ENCODE measurements at places on chromosomes 4 and X. TPM values are rescaled to one million over a fixed set of nuclear protein-coding genes. Genes with fewer than 3 reads are reported as not detected.

DNA sequence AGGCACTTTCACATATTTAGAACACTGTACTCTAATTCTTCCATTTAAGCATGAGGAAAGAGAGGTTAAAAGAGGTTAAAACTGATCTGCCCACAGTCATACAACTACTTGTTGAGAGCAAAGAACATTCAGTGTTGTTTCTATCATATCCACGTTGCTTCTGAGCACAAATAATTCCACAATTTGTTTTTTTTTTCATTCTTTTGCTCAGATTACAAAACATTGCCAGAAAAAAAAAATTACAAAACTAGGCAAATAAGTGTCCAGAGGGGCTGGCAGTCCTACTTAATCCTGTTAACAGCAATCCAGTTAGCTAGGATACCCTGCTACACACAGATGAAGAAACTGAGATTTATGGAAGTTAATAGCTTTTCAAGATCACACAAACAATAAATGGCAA, 6.3 kb upstream of the USP53 start:
- no peak overlapping the region for H3K27ac ChIP-seq
- DNase-seq, result no peak
- H3K4me1 ChIP-seq, result peaks cover 15% of the 10 kb centered on the region
- H3K36me3 ChIP-seq, result no peaks in the 10 kb centered on the region
- H3K27me3 ChIP-seq, result peaks cover 12% of the 10 kb centered on the region
- no peak overlapping the region for H3K4me3 ChIP-seq

The CT83 gene
- total RNA-seq, result not detected

The RAB41 gene
- not detected for total RNA-seq

DNA sequence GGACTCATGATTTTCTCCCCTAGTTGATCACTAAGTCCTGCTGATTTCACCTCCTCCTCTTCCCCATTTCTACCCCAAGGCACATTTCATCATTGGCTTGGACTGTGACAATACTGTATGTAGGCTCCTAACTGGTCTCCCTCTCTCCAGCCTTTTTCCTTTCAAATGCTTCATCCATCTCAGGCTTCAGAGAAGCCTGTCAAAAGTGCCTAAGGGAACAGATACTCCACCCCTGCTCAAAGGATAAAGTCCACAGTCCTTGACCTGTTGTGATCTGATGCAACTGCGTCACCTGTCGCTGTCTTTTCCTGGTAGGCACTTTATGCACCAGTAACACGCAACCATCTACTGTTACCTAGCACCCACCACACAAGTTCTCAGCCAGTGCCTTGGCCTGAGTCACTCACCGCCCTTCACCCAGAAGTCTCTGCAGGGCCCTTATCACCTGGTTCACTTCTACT, 12.8 kb downstream of the SCARB2 start:
- H3K4me3 ChIP-seq, result no peak overlapping the region
- H3K27ac ChIP-seq, result no peak overlapping the region
- DNase-seq, result no peak
- H3K36me3 ChIP-seq, result peaks cover 2% of the 10 kb centered on the region
- peaks cover 35% of the 10 kb centered on the region for H3K4me1 ChIP-seq

DNA sequence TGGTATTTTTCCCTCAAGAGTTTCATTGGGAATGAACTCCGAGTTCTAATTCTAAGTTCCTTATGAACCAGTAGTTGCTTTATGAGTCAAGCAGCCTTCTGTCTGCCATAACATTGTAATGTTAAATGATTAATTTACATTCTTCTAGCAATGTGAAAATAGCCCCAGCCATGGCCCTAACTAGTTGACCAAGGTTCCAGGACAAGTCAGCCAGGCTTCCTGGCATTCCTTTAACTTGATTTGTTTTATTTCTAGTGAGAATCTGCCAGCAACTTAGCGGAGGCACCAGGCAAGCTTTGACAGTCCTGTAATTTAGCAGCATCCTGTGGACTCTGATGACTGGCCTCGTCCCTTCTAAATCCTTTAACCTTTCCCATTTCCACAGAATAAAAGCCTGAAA, 69.0 kb downstream of the GLRA2 start:
- H3K36me3 ChIP-seq, result no peaks in the 10 kb centered on the region
- no peak overlapping the region for H3K4me3 ChIP-seq
- no peaks in the 10 kb centered on the region for H3K27me3 ChIP-seq
- no peak for DNase-seq

DNA sequence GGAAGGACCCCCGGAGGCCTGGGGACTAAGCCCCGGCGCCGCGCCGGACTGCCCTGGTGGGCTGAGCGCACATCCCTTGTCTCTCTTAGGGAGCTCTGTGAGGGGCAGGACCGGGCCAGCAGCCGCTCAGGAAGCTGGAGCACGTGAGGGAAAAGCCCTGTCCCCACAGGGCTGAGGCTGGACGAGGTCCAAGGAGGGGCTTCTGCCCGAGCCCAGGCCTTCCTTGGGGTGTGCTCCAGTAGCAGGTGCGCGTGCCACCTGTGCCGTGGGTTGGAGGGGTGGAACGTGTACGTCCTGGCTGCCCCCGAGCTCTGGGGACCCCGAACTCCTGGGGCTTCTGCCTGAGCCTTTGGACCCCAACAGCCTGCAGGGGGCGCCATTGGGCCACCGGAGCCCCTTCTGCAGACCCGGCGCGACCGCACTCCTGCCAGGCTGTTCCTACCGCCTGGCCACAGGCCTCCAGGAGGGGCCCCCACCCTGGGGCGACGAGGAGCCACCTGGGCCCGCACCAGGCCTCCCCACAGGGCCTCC, 27.2 kb downstream of the TACC3 start:
- H3K4me3 ChIP-seq, result no peak overlapping the region
- peaks cover 3% of the 10 kb centered on the region for H3K4me1 ChIP-seq
- no peaks in the 10 kb centered on the region for H3K27me3 ChIP-seq
- no peak overlapping the region for H3K27ac ChIP-seq

GRCh38 chrX:126551725-126552312, 795 bp downstream of the DCAF12L1 start:
- DNase-seq, result no peak
- H3K4me3 ChIP-seq, result no peak overlapping the region
- no peaks in the 10 kb centered on the region for H3K4me1 ChIP-seq
- H3K27ac ChIP-seq, result no peak overlapping the region
- no peaks in the 10 kb centered on the region for H3K36me3 ChIP-seq

DNA sequence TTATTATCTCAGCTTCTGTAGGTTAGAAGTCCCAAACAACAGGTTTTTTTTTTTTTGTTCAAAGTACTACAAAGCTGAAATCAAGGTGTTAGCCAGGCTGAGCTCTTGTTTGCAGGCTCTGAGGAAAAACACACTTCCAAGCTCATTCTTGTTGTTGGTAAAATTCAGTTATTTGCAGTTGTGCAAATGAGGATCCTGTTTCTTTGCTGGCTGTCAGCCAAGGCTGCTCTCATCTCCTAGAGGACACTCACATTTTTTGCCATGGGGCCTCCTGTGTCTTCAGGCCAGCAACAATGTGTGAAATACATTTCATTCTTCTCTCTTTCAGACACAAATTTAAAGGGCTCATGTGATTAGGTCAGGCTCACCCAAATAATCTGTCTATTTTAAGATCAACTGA, 60.3 kb upstream of the HSD17B10 start:
- DNase-seq, result no peak
- peaks cover 5% of the 10 kb centered on the region for H3K27me3 ChIP-seq
- H3K36me3 ChIP-seq, result no peaks in the 10 kb centered on the region
- H3K4me1 ChIP-seq, result no peaks in the 10 kb centered on the region
- no peak overlapping the region for H3K27ac ChIP-seq

The FRAS1 gene
- not detected for total RNA-seq

The DCLK2 gene
- not detected for total RNA-seq

Data from activated CD4-positive, alpha-beta T cell treated with anti-CD3 and anti-CD28 coated beads, Interleukin-2, amount 10 ng/mL, durations not matched to agents 7 days and 5 days (primary cell).